ENCODE measurements at places on chromosomes 2 and 18.

DNA sequence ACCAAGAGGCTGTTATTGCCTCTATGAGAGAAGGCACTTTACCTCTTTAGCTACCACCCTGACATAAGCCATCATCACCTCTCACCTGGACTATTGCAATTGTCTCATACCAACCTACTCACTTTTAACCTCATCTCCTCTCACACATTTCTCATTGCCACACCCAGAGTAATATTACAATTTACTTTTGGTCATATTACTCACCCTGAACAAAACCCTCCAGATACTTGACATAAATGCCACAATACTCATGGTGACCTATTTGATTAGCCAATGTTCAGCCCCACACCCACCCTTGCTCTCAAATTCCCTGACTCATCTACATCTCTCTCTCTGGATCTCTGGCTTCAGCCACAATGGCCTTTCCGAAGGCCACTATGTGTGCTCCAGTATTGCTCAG is 90.9 kb upstream of the CDH7 start:
- no peak for DNase-seq

DNA sequence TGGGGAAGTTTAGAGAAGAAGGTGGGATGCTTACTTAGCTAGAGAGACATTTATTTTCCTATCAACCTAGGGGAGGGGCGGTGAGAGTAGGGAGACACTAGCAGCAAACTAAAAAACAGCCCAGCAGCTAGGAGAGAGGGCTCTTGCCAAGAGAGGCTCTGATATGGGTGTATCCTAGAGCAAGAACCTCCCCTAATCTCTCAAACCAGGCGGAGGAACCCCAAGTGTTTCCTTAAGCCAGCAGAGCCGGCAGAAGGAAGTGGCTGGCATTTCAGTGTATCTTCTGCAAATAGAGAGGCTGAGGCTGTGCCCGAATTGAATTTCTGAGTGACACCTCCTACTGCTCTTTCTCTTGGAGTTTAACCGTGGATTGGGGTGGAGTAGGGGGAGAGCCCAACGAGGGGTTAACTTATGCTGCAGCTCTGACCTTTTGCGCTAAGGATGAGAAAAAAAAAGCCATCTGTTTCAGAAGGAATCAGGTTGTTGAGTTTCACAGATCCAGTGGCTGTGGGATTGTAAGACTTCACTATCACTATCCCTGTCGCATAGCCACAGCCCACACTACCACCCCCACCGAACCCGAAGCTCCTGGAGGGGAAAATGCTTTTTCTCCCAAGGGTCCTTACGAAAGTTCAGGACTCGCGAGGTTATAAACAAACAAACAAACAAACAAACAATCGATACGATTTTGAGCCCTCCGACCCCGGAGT is 1.4 kb downstream of the ST8SIA5 start:
- no peak for DNase-seq

DNA sequence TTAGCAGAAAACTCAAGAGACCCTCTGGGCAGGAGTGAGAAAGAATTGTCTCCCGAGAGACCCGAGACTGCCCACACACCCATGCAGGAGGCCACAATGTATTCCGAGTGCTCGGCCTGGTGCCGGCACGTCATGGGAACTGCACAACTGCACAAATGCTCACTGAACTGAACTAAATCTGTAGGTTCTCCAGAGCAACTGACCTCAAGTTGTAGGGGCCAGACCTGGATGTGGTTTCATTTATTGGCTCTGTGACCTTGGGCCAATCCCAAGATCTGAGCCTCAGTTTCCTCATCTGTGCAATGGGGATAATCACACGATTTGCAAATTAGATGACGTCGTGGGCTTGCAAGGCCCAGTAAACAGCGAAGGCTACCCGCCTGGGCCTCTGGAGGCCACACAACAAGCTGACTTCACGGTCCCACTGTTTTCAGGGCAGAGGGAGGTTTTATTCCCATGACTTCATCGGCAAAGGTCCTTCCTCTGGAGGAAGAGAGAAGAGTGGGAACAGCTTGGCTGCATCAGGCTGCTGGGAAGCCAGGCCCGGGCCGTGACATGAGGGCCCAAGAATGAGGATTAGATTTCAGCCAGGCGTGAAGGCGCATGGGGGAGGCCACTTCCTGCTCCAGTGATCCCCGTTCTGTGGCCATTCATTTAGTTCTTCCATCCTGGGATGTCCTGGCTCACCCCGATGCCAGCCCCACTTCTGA is 3.6 kb upstream of the ERFE start:
- DNase-seq: no peak

GRCh38 chr2:241956521-241957110 is 87.1 kb downstream of the RTP5 start:
- no peak for DNase-seq

DNA sequence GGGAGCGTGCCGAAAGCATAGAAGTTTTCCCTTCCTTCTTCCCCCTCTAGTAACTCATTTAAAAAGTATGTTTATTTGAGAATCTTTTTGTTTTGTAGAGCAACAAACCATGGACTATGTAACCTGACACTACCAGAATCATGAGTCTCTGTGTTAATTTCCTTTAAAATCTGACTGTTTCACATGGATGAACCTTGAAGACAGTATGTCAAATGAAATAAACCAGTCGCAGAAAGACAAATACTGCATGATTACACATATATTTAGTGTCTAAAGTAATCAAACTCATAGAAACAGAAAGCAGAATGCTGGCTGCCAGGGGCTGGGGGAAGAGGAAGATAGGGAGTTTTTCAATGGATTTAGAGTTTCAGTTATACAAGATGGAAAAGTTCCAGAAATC is 32.3 kb downstream of the PTPN2 start:
- no peak for DNase-seq

- no peak for DNase-seq
Observed at GRCh38 chr2:79432731-79433146, 80.1 kb upstream of the CTNNA2 start.

DNA sequence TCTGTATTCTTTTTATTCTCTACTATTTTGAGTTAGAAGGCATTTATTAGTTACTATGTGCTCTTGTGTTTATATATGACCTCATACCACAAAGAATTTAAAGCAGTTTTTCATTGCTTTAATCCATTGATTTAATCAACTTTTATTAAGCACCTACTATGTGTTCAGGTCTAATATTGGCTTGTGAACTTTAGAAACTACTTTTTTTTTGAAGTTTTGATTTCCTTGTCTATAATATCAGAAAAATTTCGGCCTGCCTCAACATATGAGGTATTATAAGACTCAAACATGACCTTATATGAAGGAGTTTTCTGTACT is 117.7 kb downstream of the ZNF521 start:
- DNase-seq: no peak

DNA sequence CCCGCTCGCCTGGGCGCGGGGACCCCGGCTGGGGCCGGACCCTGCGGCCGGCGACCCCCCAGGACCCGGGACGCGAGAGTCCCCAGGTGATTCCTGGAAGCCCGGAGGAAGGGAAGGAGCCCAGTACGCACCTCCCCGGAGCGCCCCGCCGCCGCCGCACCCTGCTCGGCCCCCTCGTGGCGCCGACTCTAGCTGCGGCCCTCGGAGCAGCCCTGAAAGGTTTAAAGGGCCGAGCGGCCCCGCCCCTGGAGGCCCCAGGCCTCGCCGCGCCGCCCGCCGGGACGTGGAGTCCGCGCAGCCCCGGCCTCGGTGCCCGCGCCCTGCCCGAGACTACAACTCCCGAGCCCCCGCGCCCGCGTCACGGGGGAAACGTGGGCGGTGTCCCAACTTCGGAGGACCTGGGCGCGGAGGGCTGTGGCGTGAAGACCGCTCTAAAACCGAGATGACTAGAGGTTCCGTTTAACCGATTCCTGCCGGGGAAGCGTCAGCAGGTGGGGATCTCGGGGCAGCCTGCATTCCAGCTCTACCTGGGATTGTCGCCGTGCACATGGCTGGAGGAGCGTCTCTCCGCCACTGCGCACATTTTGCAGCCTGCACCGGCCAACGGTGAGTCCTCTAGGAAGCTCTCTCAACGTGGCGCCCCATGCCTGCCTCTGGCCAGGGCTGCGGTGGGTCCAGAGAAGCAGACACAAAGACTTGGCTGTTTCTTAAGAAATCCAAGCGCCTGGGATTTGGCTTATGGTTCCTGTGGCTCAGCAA is at the start of gene TMEM150A:
Gene TMEM150A, minus strand, starts transcription at position 223 of the 759 bp plus-strand sequence. CDS start 750 bp downstream, outside the sequence.
- DNase-seq: peak; percentile 66

DNA sequence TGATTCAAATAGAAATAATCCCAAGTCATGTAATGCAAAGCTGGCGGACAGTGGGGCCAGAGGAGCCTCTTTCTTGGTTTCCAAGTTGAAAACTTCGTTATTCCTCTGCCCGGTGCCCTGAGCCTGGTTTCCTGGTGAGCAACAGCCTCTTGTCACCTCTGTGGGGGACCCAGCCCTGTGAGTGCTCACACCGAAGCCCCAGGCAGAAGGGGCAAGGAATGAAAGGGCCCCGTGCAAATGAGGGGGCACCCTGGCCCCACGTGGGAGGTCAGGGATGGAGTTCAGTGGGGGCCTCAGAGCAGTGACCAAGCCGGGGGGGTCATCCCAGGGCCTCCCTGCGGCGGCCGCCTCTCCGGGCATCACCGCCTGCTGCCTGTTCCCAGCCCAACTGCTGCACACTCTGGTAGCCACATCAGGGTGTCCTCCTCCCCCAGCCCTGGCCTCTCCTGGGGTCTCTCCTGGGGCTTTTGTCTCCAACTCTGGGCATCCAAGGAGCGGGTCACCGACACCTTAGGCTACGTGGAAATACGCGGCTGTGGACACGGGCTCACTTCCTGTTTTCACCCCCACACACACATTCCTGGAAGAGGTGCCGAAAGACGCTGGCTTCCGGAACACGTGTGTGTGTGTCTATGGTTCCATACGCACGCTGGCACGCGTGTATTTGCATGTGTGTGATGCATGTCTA is 64.5 kb downstream of the TWIST2 start:
- DNase-seq: no peak

DNA sequence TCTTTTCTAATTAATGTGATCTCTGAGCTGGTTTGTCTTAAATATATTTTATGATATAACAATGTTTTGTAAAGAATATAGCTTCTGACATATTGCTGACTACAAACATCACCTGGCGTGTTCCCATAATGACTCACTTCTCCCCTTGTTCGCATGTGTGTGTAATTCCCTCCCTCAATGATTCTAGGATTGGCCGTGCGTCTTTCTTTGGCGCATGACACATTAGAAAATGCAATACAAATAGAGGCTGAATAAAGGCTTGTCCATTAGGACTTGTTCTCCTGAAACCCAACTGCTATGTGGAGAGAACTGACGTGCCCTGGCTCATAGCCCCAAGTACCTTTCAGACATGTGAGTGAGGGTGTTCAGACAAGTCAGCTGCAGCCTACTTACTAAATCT is 159.7 kb upstream of the CDH20 start:
- DNase-seq: no peak

- no peak for DNase-seq
Observed at GRCh38 chr2:105617631-105618350, 126.9 kb upstream of the NCK2 start.

GRCh38 chr18:72171596-72171995 is 372.5 kb downstream of the CBLN2 start:
- DNase-seq: no peak

DNA sequence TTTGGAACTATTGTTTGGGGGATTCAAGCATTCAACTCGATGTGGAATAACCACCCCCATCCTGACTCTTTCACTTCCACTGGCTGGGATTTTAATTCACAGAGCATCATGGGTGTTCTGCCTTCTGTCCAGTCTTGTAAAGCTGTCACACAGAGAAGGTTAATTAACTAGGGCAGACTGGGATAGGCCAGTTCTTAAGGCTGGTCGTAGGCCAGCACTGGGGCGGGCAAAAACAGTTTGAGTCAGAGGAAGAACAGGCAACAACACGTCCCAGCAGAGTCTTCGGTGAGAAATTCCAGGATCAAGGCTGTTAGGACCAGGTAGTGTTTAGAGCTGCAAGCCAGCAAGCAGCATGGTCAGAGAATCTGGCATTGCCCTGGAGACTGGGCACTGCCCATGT is 4.0 kb upstream of the RNF152 start:
- no peak for DNase-seq

GRCh38 chr2:24491542-24492420 is 727 bp downstream of the NCOA1 start:
- no peak for DNase-seq

GRCh38 chr2:82819951-82820350 is 1639.1 kb downstream of the SUCLG1 start:
- DNase-seq: no peak

DNA sequence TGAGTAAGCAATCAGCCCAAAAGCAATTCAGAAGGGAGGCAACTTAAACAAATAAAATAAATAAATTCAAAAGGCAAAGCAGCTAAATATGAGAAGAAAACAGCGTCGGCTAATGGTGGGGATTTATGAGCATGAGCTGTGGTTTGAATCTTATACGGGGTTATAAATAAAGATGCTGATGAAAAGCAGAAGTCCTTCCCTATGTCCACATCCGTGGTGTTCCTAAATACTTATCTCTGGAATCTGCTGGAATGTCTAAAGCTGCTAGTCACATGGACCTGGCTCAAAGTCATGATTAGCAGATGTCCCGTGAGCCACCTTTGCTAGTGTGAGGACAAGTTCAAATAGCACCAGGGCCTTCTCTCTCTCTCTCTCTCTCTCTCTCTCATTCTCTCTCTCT is 33.8 kb downstream of the SMIM21 start:
- DNase-seq: no peak

GRCh38 chr18:63405986-63406385 is 16.3 kb downstream of the VPS4B start:
- DNase-seq: no peak

DNA sequence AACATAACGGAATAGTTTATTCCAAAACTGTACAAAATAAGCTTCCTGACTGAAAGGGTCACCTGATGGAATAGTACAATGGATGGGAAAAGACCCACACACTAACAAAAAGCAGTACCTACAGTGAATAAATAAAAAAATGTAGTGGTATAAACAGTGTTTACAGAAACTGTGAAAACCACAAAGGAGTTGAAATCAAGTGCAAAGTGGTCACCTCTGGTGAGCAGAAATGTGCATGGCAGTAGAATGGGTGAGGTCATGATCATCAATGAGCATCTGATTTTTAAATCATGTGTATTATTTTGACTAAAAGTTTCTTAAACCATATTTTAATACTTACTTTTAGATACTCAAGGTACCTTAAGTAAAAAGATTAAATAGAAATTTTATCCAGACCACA is 11.4 kb downstream of the WDSUB1 start:
- DNase-seq: no peak

DNA sequence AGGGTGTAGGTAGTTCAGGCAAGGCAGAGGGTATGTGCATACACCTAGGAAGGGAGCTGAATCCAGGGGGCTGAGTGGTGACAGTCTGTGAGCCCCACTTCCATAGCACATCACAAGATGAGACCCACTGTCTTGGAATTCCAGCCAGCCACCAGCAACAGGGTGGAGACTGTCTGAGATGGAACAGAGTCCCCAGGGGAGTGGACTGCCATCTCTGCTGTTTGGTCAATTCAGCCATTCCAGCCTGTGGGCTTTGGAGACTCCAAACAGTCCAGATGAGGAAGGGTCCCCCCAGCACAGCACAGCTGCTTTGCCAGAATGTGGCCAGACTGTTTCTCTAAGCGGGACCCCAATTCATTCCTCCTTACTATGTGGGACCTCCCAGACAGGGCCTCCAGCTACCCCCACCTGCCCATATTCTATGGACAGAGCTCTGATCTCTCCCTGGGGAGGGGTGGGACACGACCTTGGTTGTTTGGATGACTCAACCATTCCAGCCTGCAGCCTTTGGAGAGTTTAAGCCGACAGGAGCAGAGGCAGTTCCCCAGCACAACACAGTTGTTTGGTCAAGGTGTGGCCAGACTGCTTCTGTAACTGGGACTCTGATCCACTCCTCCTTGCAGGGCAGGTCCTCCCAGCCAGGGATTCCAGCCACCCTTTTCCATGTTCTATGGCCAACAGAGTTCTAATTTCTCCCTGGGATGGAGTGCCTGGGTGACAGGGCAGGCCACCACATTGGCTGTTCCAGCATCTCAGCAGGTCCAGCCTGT is 178.0 kb downstream of the RND3 start:
- no peak for DNase-seq
